Upper lobe of right lung (tissue), 1 donor: ENCODE measurements at places on chromosomes 1 and 21. TPM values are rescaled to one million over a fixed set of nuclear protein-coding genes. Genes with fewer than 3 reads are reported as not detected.

Gene ZNHIT6
- 12.9 TPM for total RNA-seq

Gene OR6K3
- total RNA-seq: 2.3 TPM

Gene DPYD
- 82.7 TPM for total RNA-seq

Gene LBR
- total RNA-seq: 55.2 TPM
